Activated T-cell treated with anti-CD3 and anti-CD28 coated beads, Interleukin-2, amount 50 U/mL, for 48 hours (primary cell): ENCODE measurements at places on chromosomes 1 and 21.
A peak's percentile ranks its signal among the peaks of the same experiment; 100 is the strongest.

DNA sequence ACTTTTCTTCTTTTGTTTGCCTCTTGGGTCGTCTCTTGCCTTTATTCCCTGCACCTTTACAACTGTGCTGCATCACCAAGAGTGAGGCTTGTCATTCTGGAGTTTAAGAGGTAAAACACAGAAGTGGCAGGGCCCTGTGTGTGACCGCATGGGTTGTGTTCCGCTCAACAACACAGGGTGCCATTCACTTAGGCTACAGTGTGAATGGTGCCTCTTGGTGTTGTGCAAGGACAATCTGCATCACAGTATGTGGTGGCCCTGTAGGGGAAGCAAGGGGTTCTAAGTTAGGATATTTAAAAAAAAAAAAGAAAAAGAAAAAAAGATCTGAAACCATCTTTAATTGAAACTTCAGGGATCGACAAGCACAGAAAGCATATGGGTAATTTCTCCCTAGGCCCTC, 38.2 kb downstream of the BRINP2 start:
- no peak for DNase-seq

GRCh38 chr1:180841415-180841814, 71.3 kb upstream of the KIAA1614 start:
- DNase-seq = no peak

DNA sequence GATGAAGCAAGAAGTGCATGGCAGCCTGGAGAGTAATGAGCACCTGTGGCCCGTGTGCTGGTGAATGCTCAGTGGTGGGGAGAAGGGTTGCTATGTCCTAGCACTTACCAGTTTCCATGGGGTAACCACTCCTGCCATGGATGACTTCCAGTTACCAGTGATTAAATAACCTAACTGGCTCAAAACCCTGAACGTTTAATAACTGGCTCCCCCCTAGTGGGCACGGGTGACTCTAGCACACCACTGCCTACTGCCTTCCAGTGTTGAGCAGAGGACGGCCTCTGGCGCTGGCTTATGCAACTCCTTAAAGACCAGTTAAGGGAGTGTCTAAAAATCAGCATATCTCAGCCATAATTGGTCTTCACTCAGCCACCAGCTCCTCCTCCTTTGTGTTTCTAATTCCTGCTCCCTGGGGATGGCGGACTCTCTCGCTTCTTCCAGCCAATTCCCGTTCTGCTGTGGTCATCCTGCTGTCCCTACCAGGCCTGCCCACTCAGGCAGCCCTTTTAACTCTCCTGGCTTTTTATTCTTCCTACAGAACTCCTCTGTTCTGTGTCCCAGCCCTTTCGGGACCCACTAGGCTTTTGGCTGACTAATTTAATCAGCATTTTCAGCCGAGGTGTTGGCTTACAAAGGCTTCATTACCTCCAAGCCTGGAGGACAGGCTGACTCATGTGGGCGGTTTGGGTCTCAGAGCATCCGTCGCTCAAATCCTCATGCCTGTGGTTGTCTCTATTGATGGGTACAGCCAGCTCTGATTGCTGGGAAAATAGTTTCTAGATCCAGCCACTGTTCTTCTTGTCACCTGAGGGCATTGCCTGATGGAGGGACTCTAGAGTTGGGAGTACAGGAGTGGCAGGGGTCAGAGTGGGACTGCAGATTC, 332.4 kb downstream of the CAMTA1 start:
- DNase-seq = no peak

GRCh38 chr1:154819628-154820590, 50.2 kb downstream of the KCNN3 start:
- DNase-seq = peak; percentile 40

GRCh38 chr1:155835548-155835947, 21.5 kb downstream of the GON4L start:
- DNase-seq = no peak

DNA sequence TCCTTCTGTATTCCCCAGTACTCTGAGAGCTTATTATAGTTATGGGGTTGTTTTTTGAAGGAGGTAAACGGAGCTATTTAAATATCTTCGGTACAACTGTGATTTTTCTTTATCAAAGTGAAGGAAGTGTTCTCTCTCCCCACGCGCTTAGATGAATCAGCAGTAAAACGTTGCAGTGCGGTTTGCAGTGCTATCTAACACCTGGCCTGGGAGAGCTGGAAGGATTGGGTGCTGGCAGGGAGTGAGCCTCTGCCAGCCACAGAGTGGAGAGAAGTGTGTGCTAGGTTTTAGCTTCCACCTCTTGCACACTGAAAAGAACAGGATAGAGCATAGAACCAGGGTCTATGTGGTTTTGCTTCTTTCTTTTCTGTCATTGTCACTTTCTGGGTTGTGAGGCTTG, 165.9 kb downstream of the SDCCAG8 start:
- peak; percentile 56 for DNase-seq

GRCh38 chr1:68228851-68229250, 3.5 kb downstream of the WLS start:
- DNase-seq = no peak

GRCh38 chr1:2886631-2887030, 85.1 kb upstream of the TTC34 start:
- no peak for DNase-seq

DNA sequence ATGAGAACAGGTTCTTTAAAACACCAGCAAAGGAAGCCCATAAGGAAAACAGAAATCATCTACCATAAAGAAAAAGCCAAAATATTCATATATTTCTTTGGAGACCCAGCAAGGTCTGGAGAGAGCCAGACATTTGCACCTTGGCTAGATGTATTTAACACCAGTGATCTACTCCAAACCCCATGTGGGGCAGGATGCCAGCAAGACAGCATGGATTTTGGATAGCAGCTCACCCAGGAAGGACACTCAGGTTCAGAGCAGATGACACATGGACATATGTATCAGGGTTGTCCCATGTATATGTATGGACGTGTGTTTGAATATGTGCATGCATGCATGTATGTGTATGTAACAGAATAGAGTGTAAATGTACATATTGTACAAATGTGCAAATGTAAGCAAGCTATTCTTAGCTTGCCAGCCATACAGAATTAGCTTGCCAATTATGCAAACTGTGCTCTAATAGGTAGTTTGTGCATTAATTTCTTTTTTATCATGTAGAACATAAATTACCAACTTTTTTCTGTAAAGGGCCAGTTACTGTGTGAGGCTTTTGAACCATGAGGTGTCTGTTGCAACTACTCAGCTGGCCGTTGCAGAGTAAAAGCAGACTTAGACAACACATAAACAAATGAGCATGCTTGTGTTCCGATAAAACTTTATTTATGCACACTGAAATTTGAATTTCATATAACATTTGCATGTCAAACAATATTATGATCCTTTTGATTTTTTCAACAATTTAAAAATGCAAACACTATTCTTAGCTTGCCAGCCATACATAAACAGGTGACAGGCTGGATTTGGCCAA, 73.5 kb upstream of the KAZN start:
- DNase-seq = no peak

GRCh38 chr21:21236996-21237395, 238.8 kb downstream of the NCAM2 start:
- no peak for DNase-seq

- DNase-seq = no peak
Measured at GRCh38 chr1:182909578-182909977, 43.4 kb downstream of the SHCBP1L start.

DNA sequence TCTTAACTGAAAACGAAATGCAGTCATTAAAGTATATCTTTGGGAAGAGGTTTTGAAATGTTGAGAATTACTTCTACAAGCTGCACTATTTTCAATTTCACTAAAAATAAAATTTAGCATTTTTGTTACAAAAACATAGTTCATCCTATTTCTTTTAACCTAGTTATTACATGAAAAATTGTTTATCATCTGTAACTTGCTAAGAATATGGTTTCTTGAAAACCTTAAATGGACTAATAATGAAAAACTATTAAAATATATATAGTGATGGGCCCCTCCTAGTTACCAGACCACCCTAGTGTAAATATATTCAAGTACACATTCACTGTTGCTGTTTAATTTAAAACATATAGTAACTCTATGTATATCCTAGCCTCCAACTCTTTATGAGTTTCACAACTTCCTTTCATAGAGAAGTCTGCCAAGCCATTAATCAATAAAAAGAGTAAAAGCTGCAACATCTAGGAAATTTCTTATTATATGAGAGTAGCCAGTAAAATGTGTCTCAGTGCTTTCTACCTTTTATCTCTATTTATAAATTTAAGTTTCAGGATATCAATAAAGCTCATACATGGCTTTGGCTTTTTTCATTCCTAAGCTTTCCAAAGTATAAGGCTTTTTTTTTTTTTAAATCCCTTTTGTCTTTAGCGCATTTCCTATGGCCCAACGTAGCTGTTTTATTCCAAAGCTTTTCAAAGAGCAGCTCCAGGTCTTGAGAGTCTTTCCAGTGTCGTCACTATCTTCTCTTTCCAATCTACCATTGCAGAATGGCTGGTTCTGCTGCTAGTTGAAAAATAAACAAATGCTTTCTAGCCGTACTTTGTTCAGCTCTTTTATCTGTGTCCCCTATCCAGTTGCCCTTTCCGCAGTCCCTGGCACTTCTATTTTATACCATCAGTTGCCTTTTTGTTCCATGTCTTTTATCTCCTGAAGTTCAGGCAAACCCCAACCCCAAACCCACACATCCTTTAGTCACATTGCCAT, 6.5 kb downstream of the IRF2BP2 start:
- no peak for DNase-seq
